ENCODE measurements at places on chromosomes 7 and 10. TPM values are rescaled to one million over a fixed set of nuclear protein-coding genes. Genes with fewer than 3 reads are reported as not detected.

GRCh38 chr10:11197266-11197712 is 179.6 kb downstream of the CELF2 start:
- DNase-seq, result no peak
- no peaks in the 10 kb centered on the region for H3K36me3 ChIP-seq
- H3K4me3 ChIP-seq, result no peak overlapping the region
- H3K27me3 ChIP-seq, result peaks cover 49% of the 10 kb centered on the region
- H3K4me1 ChIP-seq, result no peaks in the 10 kb centered on the region
- H3K27ac ChIP-seq, result no peak overlapping the region

DNA sequence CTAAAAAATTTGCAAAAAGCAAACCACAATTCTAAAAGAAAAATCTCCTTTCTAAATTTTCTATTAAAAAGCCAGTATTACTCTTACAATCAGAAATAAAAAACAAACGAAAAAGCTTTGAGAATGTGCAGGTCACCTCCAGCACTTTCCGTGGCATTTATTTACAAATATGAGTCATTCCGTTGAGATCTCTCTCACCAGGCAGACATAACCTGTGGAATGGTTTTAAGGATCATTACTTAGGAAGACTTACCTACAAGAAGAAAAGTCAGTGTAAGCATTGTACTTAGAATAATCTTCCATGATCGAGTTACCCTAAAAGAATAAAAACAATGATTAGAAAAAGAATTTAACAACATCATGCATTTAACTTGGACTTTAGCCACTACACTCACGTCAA is 3.3 kb downstream of the SUN3 start:
- no peak overlapping the region for H3K27ac ChIP-seq
- no peak overlapping the region for H3K4me3 ChIP-seq
- peaks cover 14% of the 10 kb centered on the region for H3K27me3 ChIP-seq
- no peak for DNase-seq
- no peaks in the 10 kb centered on the region for H3K36me3 ChIP-seq

DNA sequence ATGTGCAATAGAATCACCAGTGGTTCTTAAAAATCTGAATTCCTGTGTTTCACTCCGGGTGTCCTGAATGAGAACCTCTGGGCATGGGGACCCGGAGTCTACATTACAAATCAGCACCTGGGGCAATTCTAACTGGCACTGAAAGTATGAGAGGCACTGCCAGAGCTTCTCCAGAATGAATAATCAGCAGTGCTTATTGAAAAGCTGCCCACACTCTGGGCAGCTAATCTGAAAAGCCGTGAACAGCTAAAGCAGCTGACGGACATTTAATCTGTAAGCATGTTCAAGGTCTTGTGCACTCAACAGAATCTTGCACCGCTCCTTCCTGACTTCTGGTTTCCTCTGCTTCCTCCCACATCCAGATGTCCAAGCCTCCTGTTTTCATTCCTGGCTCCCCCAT is 113.3 kb upstream of the KIF5B start:
- H3K27ac ChIP-seq, result no peak overlapping the region
- no peaks in the 10 kb centered on the region for H3K36me3 ChIP-seq
- H3K4me3 ChIP-seq, result no peak overlapping the region
- no peaks in the 10 kb centered on the region for H3K4me1 ChIP-seq
- DNase-seq, result no peak

Gene GPR15LG
- not detected for total RNA-seq

Gene UCMA
- not detected for total RNA-seq

Gene HOXA4
- not detected for total RNA-seq

Data from A673 (cell line).